ENCODE measurements at places on chromosomes 16 and 17.

- DNase-seq, result peak; percentile 40
Measured at GRCh38 chr17:77117415-77117814, 23.4 kb upstream of the SEC14L1 start.

GRCh38 chr17:79831265-79832217 lies 7.7 kb downstream of the CBX4 start:
- no peak for DNase-seq

DNA sequence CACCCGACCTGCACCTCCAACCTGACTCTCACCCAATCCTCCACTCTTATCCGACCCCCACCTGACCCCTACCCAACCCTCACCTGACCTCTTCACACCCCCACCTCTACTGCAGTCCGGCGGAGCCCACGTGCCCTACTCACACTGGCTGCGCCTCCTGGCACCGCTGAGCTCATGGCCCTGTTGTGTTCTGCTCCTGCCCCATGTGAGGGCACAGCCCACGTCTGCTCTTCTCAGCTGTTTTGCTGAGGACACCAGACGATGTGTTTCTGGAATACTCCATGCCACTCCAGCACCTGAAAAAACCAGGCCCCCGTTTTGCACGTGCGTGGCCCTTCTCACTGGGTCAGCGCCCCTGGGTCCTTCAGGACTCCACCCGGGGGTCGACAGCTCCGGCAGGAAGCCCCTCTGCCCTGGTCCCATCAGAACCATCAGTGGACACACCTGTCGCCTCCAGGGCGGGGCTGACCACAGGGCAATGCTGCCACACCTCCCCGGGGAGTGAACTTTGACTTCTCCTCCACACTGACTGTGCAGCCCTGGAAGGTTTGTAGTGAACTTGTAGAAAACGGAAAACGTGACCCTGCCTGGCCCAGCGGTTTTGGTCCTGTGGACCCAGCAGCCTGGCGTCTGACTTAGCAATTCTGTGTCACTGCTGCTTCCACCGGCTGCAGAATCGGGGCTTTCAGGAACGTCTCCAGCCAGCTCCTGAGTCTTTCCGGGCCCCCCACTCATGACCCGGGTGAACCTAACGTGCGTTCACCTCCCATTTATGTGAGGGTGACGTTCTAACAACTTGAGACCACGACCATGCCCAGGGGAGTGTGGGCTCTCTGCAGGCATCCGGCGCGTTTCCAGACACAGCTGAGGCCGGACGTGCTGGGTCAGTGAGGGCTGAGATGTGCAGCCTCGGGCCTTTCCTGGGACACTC lies 5.7 kb upstream of the RAB40B start:
- DNase-seq, result no peak

GRCh38 chr17:20171741-20172365 lies 162.7 kb downstream of the SPECC1 start:
- DNase-seq, result peak; percentile 72

DNA sequence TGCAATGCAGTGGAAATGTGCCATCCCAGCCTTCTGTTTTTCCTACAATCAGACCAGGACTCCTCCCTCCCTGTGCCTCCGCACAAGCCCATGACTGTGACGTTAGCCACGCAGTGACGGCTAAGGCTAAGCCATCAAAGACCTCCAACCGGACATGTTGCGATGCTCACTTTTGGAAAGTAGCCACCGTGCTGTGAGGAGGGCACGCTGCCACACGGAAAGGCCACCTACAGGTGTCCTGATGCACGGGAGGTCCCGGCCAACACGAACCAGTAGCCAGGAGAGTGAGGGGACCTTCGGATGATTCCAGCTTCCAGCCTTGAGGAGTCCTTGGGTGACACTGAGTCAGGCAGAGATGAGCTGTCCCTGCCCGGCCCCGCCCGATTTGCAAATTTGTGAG lies 53.9 kb downstream of the FOXL1 start:
- DNase-seq, result no peak

DNA sequence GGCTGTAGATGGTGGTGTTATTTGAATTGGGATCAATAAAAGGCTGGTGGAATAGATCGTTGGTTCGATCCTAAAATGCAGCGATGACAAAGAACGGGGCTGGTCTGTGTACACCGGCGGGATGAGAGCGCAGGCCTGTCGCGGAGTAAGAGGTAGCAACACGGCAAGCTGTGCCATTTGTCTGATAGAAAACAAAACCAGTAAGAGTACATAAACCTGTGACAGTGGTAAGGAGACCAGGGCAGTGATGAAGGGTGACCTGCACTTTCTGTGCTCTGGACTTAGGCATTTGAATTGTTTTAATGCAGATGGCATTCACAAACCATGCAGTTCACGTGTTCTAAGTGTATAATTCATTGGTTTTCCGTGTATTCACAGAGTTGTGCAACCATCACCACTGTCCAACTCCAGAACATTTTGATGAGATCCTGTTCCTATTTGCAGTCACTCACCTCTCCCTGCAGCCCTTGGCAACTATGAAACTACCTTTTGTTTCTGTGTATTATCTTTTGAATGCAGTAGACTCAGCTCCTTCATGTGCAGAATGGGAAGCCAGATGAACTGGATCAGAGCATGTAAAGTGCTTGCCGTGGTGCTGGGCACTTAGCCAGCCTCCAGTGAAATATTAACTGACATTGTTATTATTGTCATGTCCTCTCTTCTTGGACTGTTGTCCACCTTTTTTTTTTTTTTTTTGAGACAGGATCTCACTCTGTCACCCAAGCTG lies 286.1 kb downstream of the SNX29 start:
- no peak for DNase-seq

DNA sequence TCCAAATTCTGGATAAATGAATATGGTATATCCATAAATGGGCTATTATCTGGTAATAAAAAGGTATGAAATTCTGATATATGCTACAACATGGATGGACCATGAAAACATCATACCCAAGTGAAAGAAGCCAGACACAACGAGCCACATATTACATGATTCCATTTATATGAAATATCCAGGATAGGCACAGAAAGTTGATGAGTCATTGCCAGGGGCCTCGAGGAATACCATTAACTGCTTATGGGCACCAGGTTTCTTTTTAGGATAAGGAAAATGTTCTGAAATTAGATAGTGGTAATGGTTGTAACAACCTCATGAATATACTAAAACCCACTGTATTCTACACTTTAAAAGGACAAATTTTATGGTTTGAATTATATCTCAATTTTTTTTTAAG lies 123.2 kb downstream of the PITPNC1 start:
- no peak for DNase-seq

- peak; percentile 27 for DNase-seq
Measured at GRCh38 chr17:63434951-63435571, 11.0 kb downstream of the CYB561 start.

DNA sequence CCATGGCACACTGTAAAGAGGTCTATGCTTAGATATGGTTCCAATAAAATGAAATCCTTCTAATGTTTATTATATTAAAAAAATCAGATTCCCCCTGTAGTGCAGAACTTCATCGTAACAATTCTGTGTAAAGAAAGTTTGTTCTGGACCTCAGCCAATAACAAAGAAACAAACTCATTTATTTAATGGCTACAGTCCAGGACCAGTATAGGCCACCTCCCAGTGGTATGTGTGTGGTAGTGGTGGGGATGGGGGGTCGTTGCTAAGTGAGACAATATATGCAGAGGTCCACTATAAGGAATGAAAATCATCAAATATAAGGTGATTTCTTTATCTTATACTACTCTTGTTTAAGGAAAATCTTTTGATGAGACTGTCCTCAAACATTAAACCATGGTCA lies 136.4 kb downstream of the CDK5R1 start:
- no peak for DNase-seq

DNA sequence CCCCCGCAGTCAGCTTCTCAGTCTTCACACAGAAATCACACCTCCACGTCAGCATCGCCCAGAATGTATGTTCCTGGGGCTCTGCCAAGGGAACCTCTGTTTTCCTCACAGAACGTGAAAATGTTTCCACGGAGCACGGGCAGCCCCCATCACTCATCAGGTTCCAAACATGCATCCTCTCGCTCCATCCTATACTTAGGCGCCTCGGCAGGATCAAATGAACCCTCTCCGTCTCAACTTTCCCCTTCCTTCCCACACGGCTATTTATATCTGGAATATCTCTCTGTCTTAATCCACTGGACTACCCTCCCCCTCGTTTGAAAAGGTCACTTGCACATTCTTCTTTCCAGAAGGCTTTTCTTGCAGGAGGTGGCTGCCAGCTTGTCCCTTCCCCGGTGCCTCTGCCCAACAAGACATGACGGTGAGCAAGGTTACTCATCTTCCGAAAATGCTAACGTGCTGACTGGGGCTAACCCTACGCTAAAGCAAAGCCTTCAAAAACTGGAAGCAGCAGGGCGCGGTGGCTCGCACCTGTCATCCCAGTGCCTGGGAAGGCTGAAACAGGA lies 21.6 kb downstream of the NXN start:
- no peak for DNase-seq

DNA sequence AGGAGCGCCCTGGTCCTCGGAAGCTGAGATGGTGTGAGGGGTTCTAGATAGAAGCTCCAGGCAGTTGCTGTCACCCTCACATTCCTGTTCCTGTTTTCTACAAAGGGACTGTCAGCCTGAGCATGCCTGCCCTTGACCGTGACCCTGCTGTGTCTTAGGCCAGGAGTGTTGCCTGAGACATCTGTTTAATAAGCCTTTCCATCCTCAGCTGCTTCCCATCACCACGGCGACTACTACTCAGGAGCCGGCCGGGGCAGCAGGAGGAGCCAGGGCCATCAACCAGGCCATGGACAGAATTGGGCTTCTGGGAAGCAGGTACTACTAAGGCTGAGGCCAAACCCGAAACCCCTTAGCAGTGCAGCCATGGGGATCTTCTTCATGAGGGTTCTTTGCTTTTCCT lies 151.4 kb downstream of the KATNIP start:
- no peak for DNase-seq

- DNase-seq, result no peak
Measured at GRCh38 chr16:77652399-77652798, 69.9 kb upstream of the NUDT7 start.

- DNase-seq, result no peak
Measured at GRCh38 chr17:80109713-80110446, 8.5 kb downstream of the GAA start.

DNA sequence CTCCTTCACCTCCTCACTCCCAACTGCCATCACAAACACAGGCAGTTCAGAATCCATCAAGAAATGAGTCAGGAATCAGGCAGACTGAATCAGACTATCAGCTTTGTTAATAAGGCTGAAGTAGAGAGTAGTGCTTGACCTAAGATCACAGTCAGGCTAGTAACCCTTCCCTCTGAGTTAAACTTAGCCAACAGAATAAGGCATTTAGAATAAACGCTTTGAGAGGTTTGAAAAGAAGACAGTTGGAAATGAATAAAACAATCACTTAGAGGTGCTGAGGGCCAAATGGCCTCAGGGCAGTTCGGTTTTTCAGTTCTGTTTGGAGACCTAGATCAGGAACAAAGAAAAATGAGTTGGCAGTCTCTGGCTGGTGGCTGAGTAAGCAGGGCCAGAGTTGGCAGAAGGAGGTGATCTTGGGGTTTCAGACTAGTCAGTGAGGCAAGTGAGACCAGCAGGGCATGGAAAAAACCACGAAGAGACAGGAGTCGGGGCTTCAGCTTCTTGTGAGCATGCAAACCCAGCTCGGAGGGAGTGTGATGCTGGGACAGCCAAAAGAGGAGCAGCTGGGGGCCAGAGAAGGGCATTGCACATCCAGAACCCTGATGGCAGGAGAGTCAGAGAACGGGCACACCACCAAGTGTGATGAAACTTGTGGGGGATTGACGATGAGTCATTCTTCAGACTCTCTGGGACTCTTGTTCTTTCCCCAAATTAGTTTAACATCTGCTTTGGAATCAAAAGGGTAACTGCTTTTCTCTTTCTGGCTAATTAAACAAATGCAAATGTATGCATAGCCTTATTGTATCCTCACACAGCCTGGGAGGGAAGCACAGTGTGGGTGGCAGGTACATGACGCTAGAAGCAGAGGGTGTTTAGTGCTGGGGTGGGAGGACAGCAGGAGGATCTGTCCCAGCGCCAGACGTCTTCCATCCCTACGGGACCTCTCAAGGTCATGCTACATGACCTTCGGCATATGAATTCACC lies 54.8 kb downstream of the SPECC1 start:
- DNase-seq, result peak; percentile 87

DNA sequence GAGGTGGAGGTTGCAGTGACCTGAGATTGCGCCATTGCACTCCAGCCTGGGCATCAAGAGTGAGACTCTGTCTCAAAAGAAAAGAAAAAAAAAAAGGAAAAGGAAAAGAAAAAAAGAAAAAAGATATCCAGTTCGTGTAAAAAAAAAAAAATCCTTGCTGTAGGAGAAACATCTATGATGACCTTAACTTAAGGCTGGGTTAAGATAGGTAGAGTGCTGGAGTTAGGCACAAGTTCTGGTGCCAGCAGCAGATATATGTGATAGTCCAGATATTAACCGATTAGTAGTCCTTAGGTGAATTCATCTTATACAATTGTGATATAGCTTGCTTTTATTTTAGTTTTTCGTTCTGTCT lies 17.2 kb downstream of the PSMD11 start:
- DNase-seq, result no peak

- peak; percentile 4 for DNase-seq
Measured at GRCh38 chr16:88061346-88062110, 110.3 kb downstream of the BANP start.

DNA sequence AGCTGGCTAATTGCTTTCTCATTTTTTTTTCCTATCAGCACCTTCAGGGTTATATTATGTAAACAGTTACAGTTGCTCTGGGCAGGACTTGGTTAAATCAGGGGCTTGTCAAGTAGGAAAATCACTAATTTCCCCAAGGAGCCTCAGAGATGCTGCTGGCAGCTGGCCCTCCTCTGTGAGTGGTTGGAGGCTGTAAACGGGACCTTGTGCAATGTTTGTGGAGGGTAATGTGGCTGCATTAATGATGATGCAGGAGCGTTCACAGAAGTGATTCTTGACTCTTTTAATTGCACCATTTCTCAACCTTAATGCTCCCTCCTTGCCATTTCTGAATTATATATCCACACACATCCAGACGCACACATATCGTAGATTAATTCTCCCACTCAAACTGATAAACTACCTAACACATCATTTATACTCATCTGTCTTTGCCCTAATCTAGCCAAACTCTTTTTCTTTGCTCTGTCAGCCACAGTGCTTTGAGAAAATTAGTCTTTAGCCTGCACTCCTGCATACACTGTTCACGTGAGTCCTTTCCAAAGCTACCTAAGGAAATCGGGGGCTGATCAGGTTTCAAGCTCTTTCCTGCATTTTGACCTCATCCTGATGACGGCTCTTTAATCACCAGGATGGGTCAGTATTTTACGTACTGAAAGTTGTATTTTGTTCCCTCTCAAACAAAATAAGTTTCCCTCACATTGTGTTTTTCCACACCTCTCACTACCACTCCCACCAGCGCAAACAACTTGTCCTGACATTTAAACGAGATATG lies 154.4 kb upstream of the PIRT start:
- no peak for DNase-seq

- DNase-seq, result peak; percentile 51
Measured at GRCh38 chr16:20868890-20869289, 31.3 kb downstream of the DCUN1D3 start.

- no peak for DNase-seq
Measured at GRCh38 chr17:48728232-48729231, at the start of gene HOXB13. Gene HOXB13, minus strand, starts transcription at chr17:48728750. Its CDS starts 157 bp downstream, at chr17:48728593.

DNA sequence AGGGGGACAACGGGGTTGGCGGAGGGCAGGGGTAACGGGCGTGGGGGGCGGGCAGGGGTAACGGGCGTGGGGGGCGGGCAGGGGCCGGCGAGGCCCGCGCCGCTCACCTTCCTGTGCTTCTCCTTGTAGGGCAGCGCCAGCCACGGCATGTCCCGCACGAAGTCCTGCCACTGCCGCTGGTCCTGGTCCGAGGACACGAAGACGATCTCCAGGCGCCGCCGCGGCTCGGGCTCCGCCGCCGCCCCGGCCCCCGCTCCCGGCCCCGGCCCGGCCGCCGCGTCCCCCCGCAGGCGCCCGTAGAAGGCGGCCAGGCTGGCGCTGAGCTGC lies 401 bp downstream of the NXN start:
- no peak for DNase-seq

GRCh38 chr17:76550712-76551615 lies 11.1 kb downstream of the PRCD start:
- DNase-seq, result no peak
